ENCODE measurements at places on chromosomes 3 and 15.

GRCh38 chr3:169199283-169199682, 464.2 kb downstream of the MECOM start:
- no peak for DNase-seq

GRCh38 chr3:156739976-156740375, 65.6 kb downstream of the TIPARP start:
- DNase-seq: no peak

- no peak for DNase-seq
Observed at GRCh38 chr3:196222876-196223595, 6.7 kb downstream of the SLC51A start.

DNA sequence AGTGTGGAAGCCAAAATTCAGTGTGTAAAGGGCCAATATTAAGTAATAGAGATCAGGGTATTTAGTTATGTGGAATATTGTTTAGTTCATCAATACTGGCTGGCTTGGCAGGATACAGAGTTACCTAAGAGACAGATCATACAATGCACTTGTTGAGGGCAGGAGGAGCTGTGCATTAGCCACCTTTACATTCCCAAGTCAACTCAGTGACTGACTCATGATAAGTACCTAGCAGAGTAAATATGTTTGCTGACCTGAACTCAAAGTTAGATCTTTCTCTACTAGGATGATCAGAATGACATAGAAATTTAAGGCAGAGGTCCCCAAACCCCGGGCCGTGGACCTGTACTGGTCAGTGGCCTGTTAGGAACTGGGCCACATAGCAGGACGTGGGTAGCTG, 3.5 kb upstream of the ABHD17C start:
- no peak for DNase-seq

- DNase-seq: no peak
Observed at GRCh38 chr3:7760718-7761117, 740.9 kb upstream of the LMCD1 start.

DNA sequence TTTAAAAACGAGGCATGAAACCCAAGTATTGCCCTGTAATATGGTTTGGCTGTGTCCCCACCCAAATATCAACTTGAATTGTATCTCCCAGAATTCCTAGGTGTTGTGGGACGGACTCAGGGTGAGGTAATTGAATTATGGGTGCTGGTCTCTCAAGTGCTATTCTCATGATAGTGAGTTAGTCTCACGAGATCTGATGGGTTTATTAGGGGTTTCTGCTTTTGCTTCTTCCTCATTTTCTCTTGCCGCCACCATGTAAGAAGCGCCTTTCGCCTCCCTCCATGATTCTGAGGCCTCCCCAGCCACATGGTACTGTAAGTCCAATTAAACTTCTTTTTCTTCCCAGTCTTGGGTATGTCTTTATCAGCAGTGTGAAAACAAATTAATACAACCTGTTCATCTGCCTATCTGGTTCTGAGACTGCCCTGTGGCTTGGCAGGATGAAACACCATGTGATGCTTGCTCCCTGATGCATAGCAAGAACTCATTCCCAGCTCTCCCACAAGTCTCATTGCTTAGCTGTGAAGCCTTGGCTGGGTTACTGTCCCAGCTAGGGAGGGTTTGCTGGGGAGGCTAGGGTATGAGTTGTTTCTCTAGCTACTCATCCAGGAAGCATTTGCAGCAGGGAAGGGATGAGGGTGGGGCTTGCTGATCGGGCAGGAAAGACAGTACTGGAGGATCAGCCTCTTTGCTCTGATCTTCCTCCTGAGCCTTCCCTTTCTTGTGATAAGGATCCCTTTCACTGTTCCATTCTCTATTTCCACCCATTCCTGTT, 3.7 kb upstream of the SQOR start:
- no peak for DNase-seq

GRCh38 chr15:75023872-75024636, 664 bp downstream of the PPCDC start:
- no peak for DNase-seq

GRCh38 chr3:8303466-8303865, 198.2 kb upstream of the LMCD1 start:
- DNase-seq: no peak

GRCh38 chr15:83977992-83978391, 257.6 kb upstream of the GOLGA6L4 start:
- DNase-seq: no peak

DNA sequence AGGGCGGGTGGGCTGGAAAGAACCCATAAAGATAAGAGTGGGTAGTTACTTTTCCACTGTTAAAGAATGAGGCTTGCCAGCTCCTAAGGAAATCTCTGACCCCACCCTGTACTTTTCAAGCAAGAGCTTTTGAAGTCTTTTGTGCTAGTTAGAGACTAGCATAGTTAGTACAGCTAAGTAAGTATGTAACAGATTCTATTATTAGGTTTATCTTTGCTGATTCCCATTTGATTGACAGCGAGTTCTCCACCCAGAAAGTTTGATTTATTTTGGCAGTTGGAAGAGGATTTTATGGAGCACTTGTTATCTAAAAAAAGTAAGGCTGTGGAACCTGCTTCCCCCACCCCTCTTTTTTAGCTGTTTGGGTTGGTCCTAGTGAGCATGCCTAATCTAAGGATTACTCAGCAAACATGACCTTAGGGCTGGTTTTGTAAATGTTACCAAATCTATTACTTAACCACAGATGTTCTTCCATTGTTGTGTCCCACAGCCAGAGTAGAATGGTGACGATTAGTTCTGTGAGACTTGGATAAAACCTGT, 57.6 kb downstream of the FNDC3B start:
- DNase-seq: no peak

DNA sequence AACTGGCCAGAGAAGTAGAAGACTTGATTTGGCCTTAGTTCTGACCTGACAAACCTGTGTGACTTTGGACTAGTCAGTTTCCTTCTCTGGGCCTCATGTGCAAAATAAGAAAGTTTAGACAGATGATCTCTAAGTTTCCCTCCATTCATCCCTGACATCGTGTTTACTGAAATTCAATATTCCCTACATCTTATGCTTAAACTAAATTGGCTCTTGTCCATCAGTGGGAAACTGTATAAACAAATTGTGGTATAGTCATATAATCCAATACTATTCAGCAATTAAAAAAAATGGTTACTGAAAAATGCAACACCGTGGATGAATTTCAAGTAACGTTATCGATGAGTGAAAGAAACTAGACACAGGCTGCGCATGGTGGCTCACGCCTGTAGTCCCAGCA, 64.4 kb upstream of the HRH1 start:
- no peak for DNase-seq

DNA sequence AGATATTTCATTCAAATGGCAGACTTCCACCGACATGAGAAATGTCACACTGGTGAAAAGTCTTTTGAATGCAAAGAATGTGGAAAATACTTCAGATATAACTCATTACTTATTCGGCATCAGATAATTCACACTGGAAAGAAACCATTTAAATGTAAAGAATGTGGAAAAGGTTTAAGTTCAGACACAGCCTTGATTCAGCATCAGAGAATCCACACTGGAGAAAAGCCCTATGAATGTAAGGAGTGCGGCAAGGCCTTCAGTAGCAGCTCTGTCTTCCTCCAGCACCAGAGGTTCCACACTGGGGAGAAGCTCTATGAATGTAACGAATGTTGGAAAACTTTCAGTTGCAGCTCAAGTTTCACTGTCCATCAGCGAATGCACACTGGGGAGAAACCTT, 8.6 kb upstream of the ZNF621 start:
- DNase-seq: no peak

- DNase-seq: no peak
Observed at GRCh38 chr15:38620098-38620497, 55.5 kb upstream of the RASGRP1 start.

DNA sequence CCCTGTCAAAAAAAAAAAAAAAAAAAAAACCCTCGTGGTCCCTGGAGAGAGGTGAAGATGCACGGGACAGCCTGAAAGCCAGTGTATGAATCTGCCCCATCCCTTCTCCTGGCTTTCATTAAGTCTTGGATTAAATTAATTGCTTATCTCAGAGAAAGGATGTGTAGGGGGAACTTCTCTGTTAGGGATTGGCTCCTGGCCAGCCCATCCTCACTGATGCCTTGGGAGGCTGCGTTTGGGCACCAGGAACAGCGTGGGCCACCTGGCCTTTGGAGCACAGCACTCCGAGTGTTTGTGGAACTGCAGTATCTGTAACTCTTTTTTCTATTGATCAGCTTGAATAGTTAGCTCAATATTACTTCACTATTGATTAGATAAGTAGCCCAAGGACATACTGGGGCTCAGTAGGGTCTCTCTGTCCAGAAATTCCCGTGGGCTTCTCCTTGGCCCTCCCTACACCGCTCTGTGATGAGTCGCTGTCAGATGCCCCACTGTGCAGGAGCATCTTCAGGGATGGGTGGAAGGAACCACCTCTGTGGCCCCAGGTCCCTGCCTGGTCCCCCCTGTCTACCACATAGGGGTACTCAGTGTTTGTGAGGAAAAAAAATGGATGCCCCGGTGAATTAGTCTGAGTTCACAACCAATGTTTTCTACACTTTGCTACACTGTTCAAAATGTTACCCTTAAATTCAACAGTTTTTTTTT, 2.0 kb downstream of the PXYLP1 start:
- DNase-seq: no peak

GRCh38 chr3:169041677-169042171, 621.8 kb downstream of the MECOM start:
- DNase-seq: no peak

DNA sequence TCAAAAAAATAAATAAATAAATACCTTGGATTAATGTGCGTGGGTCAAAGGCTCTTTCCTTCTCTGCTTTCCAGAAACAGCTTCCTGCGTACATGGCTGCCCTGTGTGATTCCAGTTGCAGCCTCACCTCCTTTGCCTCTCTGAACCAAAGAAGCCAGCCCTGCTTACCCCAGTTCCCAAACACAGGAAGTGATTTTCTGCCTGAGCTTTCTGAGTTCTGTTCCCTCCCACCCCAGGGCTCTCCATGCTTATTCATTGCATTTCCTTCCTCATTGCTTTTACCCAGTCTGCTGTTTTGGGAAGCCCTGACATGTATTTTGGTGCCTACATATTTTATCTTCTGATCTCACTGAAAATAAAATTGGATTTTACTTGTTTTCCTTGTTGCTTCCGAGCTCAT, 15.4 kb downstream of the ZSCAN2 start:
- DNase-seq: no peak

DNA sequence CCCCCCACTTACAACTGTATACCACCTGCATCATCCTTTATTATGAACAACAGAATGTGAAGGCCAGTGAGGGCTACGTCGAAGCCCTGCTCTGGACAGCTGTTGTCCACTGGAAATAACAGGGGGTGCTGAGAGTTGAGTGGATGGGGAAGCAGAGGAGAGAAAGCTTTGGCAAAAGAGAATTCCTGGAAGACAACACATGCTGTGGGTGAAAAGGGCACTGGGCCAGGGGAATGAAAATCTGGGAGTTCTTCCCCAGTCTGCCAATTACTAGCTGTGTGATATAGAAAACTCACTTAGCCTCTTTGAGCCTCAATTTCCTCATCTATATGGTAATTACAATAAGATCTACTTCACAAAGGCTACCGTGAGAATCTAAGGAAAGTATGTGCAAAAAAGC, 40.7 kb downstream of the FSTL1 start:
- DNase-seq: no peak

DNA sequence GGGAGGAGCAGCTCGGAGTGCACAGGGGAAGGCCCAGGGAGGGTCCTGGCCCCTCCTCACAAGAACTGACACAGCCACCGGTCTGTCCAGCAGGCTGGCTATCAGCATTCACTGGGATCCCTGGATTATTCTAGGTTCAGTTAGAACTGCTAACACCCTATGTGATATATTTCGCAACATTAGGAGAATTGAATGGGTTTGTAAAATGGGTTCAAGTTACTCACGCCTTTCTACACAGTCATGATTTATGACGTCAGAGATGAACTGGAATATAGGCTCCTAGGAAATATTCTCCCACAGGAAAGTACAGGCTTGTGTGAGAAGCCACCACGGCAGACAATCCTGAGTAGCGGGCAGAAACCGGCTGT, 969 bp upstream of the BSN start:
- no peak for DNase-seq

- no peak for DNase-seq
Observed at GRCh38 chr15:100919481-100920405, 586 bp downstream of the LRRK1 start.

DNA sequence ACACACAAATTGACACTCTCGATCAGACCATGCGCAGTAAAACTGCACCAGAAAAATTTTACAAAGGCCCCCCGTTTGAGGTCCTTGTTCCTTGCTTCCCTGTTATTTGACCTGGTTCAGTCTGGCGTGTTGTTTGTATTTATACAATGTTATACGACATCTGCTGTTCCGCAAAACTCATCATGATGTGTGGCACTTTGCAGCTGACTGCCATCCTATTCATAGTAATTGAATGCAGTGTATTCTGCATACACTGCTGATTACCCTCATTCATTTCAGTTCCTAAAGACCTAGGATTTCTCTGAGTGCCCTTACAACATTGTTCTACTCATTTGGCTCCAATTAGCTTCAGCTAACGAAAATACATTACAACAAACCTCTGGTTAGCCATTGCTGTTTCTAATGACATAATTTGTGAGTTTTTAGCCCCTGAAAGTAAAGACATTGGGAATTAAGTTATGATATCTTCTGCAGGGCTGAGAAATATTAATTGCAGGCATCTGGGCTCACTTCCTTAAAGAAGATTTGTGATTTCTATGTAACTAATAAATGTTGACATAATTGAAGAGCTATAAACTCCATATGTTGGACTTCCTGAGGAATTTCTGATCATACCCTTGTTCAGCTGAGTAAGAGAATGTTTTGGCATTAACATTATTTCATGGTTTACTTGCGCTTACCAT, 75.7 kb downstream of the C3orf38 start:
- DNase-seq: no peak

- no peak for DNase-seq
Observed at GRCh38 chr3:12935023-12935860, 93.9 kb upstream of the RPL32 start.

DNA sequence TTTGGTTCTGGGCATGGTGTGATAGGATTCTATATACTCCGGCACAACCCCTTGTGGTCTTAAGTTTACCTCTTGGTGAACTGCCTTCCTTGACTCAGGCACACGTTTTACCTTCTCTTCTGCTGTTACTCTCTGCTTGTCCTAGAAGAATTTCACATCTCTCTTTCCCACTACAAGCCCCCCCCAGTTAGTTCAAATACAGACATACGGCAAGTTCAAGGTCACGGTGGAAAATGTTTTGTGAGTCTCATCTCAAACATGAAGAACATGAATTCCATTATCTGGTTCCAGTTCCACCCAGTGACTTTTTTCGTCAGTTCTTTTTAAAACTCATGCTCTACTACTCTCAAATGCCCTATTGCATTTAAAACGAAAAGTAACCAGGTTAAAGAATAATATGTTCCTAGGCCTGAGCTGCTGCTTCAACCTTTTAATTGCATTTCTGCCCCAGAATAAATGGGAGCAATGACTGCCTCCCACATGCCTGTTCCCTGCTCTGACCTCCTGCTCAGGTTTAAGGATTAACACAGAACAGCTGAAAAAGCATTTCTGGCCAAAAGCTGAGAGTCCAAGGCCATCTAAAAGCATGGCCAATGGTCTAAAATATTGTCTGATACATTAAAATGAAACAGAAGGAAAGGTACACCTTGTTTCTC, 132.8 kb downstream of the OSBPL10 start:
- no peak for DNase-seq
